Esophagus muscularis mucosa (tissue), 4 donors: ENCODE measurements at places on chromosomes 11 and 22. TPM values are rescaled to one million over a fixed set of nuclear protein-coding genes. Genes with fewer than 3 reads are reported as not detected.

DNA sequence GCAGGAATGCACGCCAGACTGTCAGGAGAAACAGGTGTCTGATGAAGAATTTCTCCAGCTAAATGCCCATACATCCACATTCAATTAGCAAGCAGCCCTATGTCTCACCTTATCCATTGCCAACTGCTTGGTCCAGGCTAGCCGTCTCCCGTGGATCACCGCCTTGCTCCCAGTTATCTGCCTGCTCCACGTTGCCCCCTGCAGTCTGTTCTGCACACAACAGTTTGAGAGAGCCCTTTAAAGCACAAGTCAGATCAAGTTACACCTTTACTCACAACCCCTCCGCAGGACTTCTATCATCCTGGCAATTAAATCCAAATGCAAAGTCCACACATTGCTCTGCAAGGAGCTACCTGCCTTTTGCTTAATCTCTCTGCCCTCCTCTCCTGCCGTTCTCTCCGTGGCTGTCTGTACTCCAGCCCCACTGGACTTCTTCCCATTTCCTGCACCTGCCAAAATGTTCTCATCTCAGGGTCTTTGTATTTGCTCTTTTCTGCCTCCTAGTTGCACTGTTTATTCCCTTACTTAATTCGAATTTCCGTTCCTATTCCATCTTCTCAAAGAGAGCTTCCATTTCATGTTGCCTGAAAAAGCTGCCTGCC, 185.3 kb upstream of the LARGE1 start:
- no peaks in the 10 kb centered on the region for H3K4me1 ChIP-seq
- peak; percentile 89 for DNase-seq
- H3K27me3 ChIP-seq = no peaks in the 10 kb centered on the region
- H3K36me3 ChIP-seq = no peaks in the 10 kb centered on the region

DNA sequence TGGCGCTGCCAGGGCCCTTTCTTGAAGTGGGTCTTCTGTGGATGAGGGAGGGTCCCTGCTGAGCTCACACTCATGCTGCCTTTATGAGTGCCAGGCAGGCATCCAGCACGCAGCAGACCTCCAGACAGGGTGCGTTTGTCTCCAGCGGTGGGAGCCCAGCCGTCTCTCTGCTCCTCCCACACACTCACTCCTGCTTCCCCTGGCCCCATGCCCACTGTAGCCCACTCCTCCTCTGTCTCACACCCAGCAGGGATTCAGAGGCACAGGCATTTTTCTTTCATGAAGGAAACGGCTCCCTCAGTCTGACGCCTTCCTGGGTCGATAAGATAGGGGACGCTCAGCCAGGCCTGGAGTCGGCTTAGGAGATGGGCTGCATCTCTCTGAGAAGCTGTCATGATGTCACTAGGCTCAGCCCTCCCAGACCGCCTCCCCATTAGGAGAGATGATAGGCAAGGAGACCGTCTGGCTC, 183.9 kb upstream of the NCAM1 start:
- no peak overlapping the region for H3K4me3 ChIP-seq
- no peaks in the 10 kb centered on the region for H3K4me1 ChIP-seq
- no peaks in the 10 kb centered on the region for H3K36me3 ChIP-seq
- no peak for DNase-seq
- H3K27ac ChIP-seq = no peak overlapping the region

DNA sequence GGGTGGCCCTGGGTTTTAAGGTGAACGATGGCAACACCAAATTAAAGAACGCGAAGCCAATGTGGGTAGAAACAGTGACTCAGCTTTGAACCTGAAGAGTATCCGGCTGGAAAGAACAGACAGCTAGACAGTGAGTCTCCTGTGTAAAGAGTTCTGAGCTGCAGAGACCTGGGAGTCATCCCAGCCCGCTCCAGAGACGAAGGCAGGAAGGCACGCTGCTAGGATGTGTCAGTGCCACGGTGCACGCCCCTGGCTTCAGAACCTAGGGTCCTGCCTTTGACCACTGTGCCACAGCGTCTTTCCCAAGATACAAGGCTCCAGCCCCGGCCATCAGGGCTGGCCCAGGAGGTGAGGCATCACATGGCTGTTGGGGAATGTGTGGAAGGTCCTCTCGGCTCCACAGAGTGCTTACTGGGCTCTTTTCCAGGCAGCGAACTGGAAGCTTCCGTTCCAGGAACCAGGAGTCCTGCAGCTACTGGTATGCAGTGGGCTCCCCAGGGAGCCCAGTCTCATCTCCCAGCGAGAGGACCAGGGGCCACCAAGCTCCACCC, 29.9 kb downstream of the LRFN4 start:
- no peak overlapping the region for H3K4me3 ChIP-seq
- H3K4me1 ChIP-seq = peaks cover 14% of the 10 kb centered on the region
- H3K27me3 ChIP-seq = no peaks in the 10 kb centered on the region
- no peak overlapping the region for H3K27ac ChIP-seq

- H3K4me3 ChIP-seq = no peak overlapping the region
- H3K4me1 ChIP-seq = no peaks in the 10 kb centered on the region
- no peak for DNase-seq
- no peaks in the 10 kb centered on the region for H3K27me3 ChIP-seq
- H3K27ac ChIP-seq = no peak overlapping the region
Measured at GRCh38 chr11:122670131-122670530, 14.6 kb downstream of the UBASH3B start.

- DNase-seq = no peak
- H3K27me3 ChIP-seq = peaks cover 5% of the 10 kb centered on the region
- H3K27ac ChIP-seq = no peak overlapping the region
- H3K4me3 ChIP-seq = no peak overlapping the region
- no peaks in the 10 kb centered on the region for H3K4me1 ChIP-seq
- H3K36me3 ChIP-seq = no peaks in the 10 kb centered on the region
Measured at GRCh38 chr11:117855186-117855845, 21.1 kb downstream of the FXYD6 start.

DNA sequence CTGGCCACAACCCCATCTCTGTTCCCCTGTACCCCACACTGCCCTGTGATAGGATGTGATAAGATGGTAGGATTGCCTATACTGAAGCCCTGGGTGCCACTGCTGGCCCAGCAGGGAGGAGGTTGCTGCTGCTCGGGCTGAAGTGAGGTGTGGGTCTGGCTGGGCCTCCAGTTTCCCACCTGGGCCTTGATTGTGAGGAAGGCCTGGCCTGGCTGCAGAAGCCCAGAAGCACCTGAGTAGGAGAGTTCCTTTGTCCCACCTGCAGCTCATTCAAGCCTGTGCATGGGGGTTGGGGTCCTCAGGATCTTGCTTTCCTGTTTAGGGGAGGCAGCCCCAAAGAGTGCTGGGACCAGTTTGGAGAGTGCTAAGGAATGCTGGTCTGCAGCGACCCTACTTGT, 3.3 kb downstream of the ST3GAL4 start:
- no peaks in the 10 kb centered on the region for H3K27me3 ChIP-seq
- H3K27ac ChIP-seq = peak overlapping the region; percentile 87
- no peak overlapping the region for H3K4me3 ChIP-seq
- H3K4me1 ChIP-seq = peaks cover 89% of the 10 kb centered on the region
- no peak for DNase-seq
- H3K36me3 ChIP-seq = no peaks in the 10 kb centered on the region

DNA sequence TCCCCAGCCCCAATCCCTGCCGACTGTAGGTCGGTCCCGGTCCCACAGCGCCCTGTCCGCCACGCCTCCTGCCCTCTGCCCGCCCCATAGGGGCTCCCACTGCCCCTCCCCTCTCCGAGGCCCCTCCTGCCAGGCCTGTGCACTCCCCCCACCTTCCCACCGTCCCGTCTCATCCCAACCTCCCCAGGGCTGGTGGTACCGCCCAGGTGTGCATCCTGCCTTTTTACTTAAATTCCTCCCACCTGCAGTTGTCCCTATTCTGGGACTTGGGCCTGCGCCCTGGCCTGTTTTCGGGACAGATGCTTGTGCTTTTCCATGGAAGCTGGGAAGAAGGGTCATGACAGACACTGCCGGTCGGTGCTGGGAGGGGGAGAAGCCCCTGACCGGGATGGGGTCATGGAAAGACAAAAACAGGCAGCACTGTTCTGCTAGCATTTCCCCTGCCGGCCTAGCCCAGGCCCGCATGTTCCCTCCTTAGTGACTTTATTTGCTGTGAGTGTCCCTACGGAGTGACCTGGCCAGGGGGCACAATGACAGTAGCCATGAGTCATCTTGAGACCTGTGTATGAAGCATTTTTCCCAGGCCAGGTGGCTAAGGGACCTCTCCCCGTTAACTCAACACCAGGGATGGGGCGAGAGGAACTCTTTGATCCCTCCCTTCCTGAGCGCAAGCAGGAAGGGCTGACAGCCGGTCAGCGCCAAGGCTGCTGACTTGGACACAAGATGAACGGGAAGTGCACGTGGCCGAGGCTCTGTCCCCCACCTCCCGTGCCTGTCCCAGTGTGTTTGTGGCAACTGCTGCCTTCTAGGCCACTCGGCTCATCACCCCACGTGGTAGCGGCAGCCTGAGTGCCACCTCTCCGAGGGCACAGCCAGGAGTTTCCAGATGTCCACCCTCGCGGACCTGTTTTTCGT, 7.1 kb downstream of the TBX1 start:
- peaks cover 99% of the 10 kb centered on the region for H3K27me3 ChIP-seq
- no peaks in the 10 kb centered on the region for H3K36me3 ChIP-seq
- peak overlapping the region; percentile 45 for H3K4me3 ChIP-seq
- no peak overlapping the region for H3K27ac ChIP-seq
- no peak for DNase-seq
- H3K4me1 ChIP-seq = peaks cover 32% of the 10 kb centered on the region

The OR10D3 gene
- total RNA-seq = not detected

DNA sequence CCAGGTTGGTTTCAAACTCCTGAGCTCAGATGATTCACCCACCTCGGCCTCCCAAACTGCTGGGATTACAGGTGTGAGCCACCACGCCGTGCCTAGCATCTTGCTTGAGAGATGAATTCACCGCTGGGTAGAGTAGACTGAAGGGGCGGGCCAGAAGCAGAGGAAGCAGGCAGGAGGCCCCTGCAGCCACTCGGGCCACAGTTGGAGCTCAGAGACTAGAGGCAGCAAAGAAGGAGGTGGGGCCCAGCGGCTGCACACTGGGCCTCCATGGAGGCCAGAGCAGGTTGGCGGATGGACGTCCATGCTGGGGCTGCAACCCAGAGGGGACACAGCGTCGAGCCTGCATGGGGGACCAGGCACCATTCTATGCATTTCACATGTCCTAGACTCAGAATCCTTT, 88.4 kb upstream of the FGF3 start:
- no peak overlapping the region for H3K4me3 ChIP-seq
- peaks cover 9% of the 10 kb centered on the region for H3K4me1 ChIP-seq
- peaks cover 78% of the 10 kb centered on the region for H3K27me3 ChIP-seq
- no peak for DNase-seq
- no peaks in the 10 kb centered on the region for H3K36me3 ChIP-seq

DNA sequence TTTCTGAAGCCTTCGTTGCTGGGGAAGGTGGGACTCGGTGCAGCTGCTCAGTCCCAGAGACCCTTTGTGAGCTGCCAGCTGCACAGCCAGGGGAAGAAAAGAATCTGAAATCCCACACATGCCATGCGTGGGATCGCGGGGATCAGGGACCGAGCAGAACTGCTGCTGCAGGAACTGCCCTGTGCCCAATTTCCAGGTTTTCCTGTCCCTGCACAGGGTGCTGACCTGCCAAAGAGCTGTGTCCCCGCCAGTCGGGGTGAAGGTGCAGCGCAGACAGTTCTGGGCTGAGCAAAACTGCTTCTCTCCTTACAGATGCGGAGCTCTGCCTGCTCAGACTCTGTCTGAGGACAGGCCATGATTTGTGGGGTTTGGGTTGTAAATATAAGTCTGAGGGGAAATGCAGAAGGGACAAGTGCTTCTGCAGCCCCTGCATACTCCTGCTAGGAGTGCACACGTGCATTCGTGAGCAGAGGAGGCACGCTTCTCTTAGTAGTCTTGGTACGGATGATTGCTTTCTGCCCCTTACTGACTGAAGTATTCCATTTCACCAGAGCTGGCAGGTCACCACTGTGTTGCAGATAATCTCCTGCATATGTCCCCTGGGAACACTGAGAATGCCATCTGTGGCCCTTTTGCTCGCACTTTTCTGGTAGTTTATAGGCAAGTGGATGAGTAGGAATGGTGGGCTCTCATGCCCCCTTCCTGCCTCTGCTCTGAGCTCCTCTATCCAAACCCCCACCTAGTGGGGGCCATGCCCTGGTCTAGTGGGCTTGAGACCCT, 141.4 kb downstream of the PARVA start:
- DNase-seq = no peak
- H3K4me1 ChIP-seq = peaks cover 50% of the 10 kb centered on the region
- H3K36me3 ChIP-seq = peaks cover 78% of the 10 kb centered on the region
- H3K27me3 ChIP-seq = no peaks in the 10 kb centered on the region
- no peak overlapping the region for H3K4me3 ChIP-seq

GRCh38 chr11:128834157-128834556, 32.9 kb downstream of the KCNJ1 start:
- H3K27me3 ChIP-seq = no peaks in the 10 kb centered on the region
- no peaks in the 10 kb centered on the region for H3K36me3 ChIP-seq
- H3K4me3 ChIP-seq = no peak overlapping the region
- H3K27ac ChIP-seq = no peak overlapping the region
- no peak for DNase-seq

DNA sequence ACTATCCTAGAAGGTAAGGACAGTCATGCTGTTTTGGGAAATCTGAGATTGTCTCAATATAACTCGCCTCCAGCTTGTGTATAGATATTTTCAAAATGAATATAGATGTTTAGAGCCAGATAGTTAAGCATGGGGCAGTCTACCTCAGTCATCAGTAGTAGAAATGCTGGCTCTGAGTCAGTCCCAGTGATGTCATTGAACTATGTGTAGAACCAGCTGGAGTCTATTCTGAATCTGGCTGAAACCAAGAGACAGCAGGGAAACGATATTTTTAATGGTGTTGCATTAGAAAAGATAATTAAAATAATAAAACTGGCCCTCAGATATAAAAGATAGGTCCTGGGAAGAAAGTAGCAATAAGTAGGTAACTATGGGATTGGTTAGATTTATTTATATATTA, 25.9 kb downstream of the PIWIL4 start:
- H3K27me3 ChIP-seq = no peaks in the 10 kb centered on the region
- no peak for DNase-seq
- no peak overlapping the region for H3K4me3 ChIP-seq
- H3K4me1 ChIP-seq = no peaks in the 10 kb centered on the region
- peaks cover 54% of the 10 kb centered on the region for H3K36me3 ChIP-seq
- no peak overlapping the region for H3K27ac ChIP-seq

The OTOG gene
- total RNA-seq = not detected

- no peak overlapping the region for H3K4me3 ChIP-seq
- no peak overlapping the region for H3K27ac ChIP-seq
- DNase-seq = no peak
Measured at GRCh38 chr11:48261600-48261999, 2.1 kb upstream of the OR4X1 start.
